ENCODE measurements at places on chromosomes 11 and 22.

DNA sequence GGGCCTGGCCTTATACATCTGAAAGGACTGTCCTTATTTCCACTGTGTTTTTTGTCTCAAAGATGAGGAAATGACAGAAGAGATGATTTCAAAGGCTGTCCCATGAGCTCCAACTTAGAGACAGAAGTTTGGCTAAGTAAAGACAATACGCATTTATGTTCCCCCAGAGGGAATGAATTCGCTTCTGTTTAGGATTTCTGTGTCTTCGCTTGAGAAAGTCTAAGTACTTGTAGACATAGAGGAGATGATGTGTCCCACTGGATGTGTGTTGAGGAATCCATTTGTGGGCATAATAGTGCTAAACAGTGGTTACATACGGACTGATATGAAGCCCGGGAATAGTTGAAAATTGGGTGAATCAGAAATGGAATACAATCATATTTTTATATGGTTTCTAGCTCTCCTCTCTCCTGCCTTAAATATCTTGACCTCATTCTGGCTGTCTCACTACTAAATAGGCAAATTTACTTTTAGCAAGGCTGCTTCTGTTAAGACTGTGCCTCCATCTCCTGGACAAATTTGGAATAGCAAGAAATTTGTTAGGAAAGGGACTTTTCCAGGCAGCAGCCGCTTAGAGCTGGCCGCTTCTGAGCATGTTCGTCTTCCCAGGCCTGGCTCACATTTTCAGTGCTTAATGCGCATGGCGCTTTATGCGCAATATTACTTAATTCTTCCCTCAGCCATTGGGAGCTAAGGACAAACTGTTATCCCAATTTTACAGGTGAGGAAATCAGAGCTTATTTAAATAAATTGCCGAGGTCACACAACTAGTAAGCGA, 1.9 kb upstream of the PEX26 start:
- DNase-seq, result peak; percentile 85

DNA sequence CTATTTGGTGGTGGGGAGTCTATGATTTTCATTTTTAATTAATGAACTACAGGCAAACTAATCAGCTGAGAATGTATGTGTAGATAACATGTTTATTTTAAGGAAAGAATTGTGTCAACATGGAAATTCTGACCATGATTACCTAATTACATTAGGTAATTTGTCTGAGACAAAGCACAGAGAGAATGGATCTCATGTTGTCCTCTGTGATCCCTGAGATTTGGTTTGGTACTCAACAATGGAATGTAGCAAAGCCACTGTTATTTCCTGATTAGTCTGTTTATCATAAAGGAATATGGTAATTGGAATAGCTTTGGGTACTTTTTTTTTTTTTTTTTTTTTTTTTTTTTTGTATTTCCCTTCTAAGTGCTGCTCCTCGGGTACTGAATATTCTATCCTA, 718.8 kb upstream of the ARHGAP42 start:
- no peak for DNase-seq

DNA sequence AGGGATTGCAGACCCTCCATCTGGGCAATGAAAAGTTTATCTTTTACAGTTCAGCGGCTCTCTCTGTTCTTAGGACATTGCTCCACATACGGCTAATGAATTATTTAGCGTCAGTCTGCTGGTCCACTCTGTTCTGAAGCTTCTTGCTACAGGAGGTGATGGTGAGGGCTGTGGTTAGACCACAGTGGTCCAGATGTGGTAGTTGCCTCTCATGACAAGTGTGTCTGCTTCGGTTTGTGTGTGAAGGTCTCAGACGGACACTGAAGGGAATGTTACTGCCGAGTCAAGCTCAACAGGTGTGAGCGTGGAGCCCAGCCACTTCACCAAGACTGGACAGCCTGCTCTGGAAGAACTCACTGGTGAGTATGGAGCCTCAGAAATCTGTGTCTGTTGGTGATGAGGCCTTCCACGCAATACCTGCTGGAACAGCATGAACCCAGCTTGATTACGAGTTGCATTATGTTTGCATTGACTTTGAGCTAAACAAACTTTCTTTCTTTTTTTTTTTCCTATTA, 220.8 kb downstream of the DBX1 start:
- no peak for DNase-seq

DNA sequence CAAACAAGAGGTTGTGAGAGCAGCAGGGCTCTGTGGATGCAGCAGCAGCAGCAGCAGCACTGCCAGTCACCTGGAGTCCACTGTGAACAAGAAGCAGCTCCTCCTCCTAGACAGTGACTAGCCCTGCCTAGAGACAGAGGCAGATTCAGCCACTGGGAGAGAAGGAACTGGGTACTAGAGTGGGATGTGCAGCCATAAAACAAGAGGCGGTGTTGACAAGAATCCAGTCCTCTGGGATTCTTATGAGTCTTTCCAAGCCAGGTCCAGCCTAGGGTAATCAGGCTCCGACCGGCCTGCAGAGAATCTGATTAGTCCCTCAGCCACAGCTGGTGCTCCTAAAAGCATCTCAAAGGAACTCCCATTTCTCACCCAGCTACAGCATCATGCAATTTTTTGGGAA, 83.9 kb upstream of the USP47 start:
- no peak for DNase-seq

GRCh38 chr22:26674211-26675190, 17.1 kb downstream of the MIAT start:
- no peak for DNase-seq

GRCh38 chr11:20712912-20713311, 43.5 kb downstream of the NELL1 start:
- DNase-seq, result no peak

DNA sequence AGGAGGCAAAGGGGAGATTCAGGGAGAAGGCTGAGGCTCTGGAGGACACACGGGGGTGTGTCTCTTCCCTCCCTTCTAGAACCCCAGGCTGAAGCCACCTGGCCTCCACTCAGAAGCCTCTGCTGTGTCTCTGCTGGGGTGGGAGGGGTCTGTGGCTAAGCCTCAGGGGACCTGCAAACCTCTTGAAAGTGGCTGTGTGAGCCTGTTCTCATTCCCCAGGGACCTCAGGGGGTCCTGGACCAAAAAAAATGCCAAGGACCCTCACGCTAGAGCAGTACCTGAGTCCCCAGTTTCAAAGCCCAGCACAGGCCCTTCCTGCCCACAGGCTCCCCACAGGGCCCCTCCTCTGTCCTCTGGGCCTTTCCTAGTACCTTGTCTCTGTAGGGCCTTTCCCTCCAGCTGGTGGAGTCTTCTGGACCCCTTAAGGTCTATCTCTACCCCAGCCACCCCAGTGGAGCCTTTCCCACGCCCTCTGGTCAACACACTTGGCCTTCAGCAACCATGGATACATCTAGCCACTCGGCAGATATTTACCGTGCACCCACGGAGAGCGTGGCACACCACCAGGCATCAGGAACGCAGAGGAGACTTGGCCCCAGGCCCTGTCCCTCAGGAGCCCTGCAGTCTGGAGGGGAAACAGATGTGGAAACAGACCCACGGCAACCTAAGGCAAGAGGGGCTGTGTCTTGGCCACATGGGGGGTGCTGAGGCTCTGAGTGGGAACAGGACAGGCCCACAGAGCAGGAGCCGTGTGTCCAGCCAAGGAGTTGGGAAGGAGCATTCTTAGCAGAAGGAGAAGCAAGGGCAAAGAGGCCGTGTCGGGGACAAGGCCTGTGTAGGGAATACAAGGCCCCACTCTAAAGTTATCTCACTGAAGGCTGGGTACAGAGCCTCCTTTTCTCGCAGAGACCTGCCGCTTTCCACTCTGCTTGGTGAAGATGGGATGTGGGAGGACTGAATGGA, 18.5 kb downstream of the PLA2G6 start:
- no peak for DNase-seq

GRCh38 chr11:23574149-23574548, 713.9 kb upstream of the CCDC179 start:
- no peak for DNase-seq

GRCh38 chr11:29317694-29318093, 699.1 kb downstream of the KCNA4 start:
- DNase-seq, result no peak

- DNase-seq, result no peak
Measured at GRCh38 chr11:25900814-25901213, 431.1 kb upstream of the ANO3 start.

- no peak for DNase-seq
Measured at GRCh38 chr11:13899603-13900002, 62.9 kb upstream of the SPON1 start.

- no peak for DNase-seq
Measured at GRCh38 chr11:61507962-61508861, at the start of gene LRRC10B. TSS of gene LRRC10B (plus strand) at chr11:61508749. CDS start at chr11:61508999, 250 bp downstream.

- DNase-seq, result peak; percentile 75
Measured at GRCh38 chr11:97454988-97455387, 1065.2 kb downstream of the JRKL start.

- no peak for DNase-seq
Measured at GRCh38 chr22:49073873-49074417, 753.7 kb downstream of the BRD1 start.

- no peak for DNase-seq
Measured at GRCh38 chr11:2812371-2812991, 73.1 kb downstream of the CDKN1C start.

GRCh38 chr11:115169251-115169650, 335.0 kb downstream of the CADM1 start:
- no peak for DNase-seq

GRCh38 chr22:31142285-31142684, 2.0 kb upstream of the PLA2G3 start:
- DNase-seq, result no peak

DNA sequence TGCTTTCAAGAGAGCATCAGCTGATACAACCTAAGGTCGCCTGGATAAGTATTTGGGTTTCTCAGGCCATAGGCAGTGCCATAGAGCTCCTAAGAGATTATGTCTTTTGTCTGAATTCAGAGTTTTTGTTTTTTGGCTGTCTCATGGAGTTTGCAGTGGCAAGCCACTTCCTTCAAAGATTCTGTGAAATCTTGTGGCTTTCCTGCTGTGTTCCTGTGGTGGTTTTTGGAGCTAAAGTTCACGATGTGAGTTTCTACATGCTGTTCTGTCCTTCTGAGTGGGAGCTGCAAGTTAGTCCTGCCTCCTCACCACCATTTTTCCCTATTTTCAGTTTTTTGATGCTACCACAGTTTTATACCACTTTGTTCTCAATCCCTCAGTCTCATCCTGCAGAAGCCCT, 111.4 kb downstream of the COMMD9 start:
- no peak for DNase-seq

- DNase-seq, result no peak
Measured at GRCh38 chr22:45952151-45952550, 24.8 kb downstream of the WNT7B start.

GRCh38 chr11:10314199-10315072, 9.6 kb downstream of the ADM start:
- peak; percentile 88 for DNase-seq

DNA sequence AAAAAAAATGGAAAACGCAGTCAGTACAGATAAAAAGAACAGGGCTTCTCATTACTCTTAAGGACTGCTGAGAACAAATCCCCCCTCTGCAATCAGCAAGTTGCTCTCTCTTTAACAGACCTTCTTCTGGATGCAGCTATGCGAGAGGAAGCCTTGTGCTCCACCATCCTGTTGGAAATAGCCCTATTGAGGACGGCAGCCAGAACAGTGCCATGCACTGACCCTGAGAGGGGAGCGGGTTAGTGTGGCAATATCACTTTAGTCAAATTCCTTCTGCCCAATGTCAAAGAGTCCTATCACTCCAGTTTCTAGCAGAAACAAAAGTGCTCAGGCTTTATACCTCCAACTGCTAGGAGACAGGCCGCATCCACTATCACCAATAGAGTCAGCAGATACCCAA, 6.9 kb downstream of the RBM4B start:
- DNase-seq, result no peak

DNA sequence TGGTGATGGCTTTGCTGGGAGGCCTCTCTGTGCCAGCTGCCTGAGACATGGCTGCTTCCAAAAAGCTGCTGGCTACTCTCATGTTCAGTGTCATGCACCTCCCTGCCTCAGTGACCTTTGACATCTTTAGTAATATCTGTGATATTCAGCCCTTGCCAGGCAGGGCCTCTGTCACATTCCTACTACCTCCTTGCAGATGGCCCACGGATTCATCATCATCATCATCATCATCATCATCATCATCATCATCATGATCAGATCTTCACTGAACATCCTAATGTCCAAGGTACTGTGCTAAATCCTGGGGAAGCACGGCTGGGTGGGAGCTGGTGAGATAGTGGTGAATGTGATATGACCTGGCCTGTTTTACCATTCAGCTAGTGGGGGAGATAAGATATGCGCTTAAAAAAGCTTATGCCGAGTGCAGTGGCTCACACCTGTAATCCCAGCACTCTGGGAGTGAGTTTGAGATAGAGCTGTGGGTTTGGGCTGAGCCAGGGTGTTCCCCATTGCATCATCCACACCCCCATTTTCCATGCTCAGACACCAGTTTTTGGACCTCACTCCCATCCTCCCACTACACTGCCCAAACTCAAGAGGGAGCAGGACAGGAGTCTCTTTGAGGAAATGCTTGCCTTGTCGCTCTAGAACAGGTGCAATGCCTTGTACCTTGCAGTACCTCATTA, 17.1 kb upstream of the TMPRSS13 start:
- DNase-seq, result no peak

GRCh38 chr22:49935561-49935960, 17.1 kb downstream of the CRELD2 start:
- no peak for DNase-seq

DNA sequence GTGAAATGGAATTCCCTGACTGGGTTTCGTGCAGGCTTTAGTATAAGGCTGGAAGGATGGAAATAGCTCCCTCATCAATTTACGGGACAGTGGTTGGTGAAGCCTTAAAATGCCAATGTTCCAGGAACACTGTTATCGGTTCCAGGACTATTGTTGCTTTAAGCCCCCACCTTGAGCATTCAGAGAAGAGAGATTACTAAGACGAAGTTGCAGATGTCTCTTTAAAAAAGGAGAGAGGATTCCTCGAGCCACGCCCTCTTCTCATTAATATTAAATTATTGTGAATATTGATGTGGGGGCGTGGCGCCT, 195 bp upstream of the CREB3L1 start:
- peak; percentile 47 for DNase-seq

GRCh38 chr11:67317888-67318555, 14.7 kb downstream of the SSH3 start:
- peak; percentile 55 for DNase-seq

DNA sequence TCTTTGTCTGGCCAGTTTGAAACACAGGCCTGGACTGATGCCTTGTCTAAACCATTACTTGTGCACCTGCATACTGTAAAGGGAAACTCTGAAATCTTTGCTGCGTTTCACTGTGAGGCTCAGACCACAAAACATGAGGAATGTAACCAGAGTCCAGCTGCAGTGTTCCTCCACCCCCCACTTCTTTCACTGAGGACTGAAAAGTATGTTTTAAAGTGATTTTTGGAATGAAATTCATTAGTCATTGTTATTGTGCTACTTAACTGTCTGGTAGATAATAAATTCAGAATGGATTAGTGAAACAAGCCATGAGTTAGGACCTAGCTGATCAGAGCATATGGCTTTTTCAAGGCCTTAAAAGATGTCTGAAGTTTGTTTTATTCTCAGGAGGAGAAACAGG, 181.2 kb downstream of the WNT11 start:
- DNase-seq, result no peak

GRCh38 chr22:41382610-41383009, 868 bp downstream of the TEF start:
- DNase-seq, result no peak

DNA sequence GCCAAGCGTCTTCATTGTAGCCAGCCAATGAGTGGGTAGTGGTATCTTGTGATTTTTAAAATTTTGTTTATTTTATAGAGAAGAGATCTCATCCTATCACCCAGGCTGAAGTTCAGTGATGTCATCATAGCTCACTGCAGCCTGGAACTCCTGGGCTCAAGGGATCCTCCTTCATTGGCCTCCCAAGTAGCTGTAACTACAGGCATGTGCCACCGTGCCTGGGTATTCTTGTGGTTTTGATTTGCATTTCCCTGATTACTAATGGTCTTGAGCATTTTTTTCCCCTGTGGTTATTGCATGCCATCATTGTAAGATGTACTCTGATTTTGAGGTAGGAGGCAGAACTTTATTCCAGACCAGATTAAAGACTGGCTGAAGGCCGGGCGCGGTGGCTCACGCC, 2.4 kb upstream of the DENND6B start:
- DNase-seq, result no peak

Data from T47D (cell line).